Upper lobe of left lung (tissue), 6 donors: ENCODE measurements at places on chromosomes 16 and 17.

DNA sequence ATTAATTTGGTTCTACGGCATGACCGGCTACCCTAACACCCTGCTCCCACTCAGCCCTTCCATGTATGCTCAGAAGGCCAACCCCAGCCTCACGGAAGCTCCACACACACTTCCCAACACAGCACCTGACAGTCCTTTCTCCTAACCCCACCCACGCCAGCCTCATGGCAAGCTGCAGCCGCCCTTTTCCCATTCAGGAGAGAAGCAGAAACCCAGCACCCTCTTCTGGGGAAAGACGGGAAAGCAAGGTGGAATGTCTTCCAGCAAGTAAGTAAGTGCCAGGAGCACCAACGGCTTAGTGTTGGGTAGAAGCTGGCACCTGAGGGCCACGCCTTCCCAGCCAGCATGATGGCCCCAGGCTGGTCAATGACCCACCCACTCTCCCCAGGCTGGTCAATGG is 32.1 kb downstream of the ABR start:
- peaks cover 5% of the 10 kb centered on the region for H3K4me1 ChIP-seq
- H3K27ac ChIP-seq = no peak overlapping the region
- no peak for DNase-seq
- peaks cover 6% of the 10 kb centered on the region for H3K36me3 ChIP-seq
- H3K4me3 ChIP-seq = no peak overlapping the region

DNA sequence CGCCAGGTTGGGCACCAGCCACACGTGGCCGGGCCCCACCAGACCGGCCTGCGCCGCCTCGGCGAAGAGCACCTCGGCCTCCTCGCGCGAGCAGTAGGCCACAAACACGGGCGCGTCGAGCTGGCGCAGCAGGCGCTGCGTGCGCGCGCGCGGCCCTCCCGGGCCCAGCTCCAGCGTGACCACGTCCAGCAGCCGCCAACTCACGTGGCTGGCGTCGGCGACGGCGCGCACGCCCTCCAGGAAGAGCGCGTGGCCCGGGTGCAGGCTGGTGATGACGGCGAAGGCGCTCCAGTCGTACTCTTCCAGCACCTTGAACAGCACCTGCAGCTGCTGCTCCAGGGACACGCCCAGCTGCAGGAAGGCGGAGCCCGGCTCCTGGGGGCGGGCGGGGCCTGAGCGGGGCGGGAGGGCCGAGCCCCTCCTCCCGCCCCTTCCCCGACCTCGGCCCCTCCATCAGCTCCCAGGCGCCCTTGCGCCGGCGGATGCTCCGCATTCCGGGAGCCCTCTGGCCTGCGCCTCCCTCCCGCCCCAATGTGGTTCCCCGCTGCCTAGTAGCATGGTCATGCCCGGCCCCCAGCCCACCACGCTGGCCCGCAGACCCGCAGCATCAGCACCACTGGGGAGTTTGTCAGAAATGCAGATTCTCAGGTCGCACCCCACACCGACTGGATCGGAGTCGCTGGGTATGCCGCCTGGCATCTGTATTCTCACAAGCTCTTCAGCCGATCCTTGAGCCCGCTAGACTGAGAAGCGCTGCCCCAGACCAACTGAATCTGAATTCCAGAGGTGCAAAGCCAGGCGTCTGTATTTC is 7.2 kb downstream of the GRIN2C start:
- H3K4me3 ChIP-seq = no peak overlapping the region
- peaks cover 18% of the 10 kb centered on the region for H3K27me3 ChIP-seq
- peaks cover 14% of the 10 kb centered on the region for H3K4me1 ChIP-seq

DNA sequence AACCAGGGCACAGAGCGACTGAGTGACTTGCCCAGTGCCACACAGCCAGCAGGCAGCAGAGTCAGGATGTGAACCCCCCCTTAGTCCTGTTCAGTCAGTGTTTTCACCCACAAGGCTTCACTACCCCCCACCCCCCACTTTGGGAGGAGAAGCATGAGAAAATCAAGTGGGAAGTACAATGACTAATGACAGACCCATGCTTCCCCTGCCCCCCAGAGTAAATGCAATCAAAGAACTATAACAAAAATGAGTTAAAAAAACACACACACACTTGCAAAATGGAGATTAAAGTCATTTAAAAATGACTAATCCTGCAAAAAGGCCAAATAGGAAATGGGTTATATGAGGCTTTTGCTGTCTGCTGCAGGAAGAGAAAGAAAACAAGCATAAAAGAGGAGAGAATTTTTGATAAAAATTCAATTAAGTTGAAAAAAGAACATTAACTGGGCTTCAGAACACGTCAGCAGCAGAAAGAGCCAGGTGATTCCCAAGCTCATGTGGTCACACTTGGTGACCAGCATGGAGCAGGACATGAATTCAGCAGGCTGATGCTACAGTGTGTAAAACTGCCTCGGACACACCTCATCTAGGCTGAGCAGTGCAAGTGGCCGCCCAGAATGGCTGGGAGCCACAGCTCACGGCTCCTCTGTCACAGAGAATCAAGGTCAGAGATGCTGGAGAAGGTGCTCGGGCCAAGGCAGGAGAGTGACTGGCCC is 212.3 kb downstream of the ZNF423 start:
- no peaks in the 10 kb centered on the region for H3K27me3 ChIP-seq
- DNase-seq = no peak
- H3K36me3 ChIP-seq = no peaks in the 10 kb centered on the region
- no peak overlapping the region for H3K27ac ChIP-seq
- peaks cover 3% of the 10 kb centered on the region for H3K4me1 ChIP-seq
- no peak overlapping the region for H3K4me3 ChIP-seq

DNA sequence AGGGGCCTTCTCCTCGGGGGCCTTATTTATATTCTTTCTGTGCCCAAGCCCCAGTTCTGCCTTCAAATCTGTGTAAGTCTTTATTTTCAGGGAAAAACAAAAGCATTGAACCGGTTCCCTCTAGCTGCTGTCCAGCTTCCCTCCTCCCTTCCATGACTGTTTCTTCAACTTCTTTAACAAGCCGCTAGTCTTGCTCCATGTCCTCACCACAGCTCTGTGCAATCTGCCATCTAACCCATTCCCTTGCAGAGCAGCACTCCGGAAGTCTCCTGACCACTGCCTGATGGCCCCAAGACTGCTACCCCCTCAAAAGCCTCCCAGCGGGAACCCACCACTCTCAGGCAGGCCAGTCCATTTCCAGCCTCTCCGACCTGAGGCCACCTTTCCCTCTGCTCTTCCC is 16.9 kb downstream of the EMC8 start:
- H3K4me3 ChIP-seq = no peak overlapping the region
- H3K27ac ChIP-seq = no peak overlapping the region
- DNase-seq = no peak
- no peaks in the 10 kb centered on the region for H3K27me3 ChIP-seq
- peaks cover 51% of the 10 kb centered on the region for H3K36me3 ChIP-seq
- H3K4me1 ChIP-seq = peaks cover 5% of the 10 kb centered on the region

DNA sequence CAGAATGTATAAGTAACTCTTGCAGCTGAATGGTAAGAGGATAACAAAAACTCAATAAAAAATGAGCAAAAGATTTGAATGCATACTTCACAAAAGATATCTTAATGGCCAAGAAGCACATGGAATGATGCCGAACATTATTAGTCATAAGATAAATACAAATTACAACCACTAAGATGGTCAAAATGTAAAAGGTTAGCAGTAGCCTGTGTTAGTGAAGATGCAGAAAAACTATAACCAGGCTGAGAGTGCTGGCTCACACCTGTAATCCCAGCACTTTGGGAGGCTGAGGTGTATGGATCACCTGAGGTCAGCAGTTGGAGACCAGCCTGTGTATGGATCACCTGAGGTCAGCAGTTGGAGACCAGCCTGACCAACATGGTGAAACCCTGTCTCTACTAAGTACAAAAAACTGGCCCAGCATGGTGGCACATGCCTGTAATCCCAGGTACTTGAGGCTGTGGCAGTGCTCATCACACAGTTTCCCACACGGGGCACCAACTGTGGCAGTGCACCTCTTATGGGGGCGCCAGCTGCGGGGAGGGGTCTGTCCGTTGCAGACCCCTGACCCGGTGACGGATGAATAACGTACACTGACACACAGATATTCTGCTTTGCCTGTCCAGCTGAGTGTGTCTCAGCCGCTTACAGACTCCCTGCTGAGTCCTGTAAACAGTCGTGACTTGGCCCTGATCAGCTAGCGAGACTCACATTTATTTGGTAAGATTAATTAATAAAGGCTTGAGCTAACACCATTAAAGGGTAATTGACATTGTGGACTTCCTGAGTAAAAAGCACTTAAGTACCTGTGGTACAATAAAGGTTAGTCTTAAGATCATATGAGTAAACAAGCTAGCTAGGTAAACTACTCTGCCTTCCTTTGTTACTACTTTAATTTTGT is 45.7 kb upstream of the FAM20A start:
- DNase-seq = no peak
- H3K27me3 ChIP-seq = no peaks in the 10 kb centered on the region
- no peak overlapping the region for H3K4me3 ChIP-seq
- H3K27ac ChIP-seq = no peak overlapping the region

DNA sequence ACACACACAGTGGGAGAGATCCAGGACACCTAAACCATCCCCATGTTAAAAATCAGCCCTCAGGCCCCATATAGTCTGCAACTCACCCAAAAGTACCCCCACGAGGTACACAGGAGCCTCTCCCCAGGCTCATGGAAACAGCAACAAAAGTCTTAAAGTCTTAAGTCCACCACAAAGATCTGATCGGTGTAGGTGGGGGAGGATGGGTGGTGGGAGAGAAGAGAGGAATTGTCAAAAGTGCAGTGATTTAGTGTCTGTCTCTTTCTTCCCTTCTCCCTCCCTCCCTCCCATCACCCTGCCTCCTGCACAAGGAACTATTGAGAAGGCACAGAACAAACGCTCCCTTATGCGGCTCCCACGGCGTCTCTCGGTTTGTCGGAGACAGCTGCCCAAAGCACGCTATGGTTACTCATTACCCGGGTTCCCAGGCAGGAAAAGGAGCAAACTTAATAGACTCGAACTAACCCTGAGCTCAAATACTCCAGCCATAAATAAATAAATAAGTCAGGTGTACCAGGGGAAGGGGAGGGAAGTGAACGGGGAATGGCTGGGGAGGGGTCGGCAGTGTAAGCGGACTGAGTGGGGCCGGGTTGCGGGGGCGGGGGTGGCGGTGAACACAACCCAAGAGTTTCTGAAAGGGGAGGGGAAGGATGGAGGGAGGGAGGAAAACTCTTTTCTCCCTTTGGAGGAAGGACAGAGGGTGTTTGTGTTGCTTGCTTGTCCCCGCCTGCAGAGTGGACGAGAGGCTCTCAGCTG is 477.4 kb downstream of the SLC39A11 start:
- peaks cover 6% of the 10 kb centered on the region for H3K4me1 ChIP-seq
- no peak overlapping the region for H3K4me3 ChIP-seq

- no peak for DNase-seq
- peaks cover 74% of the 10 kb centered on the region for H3K36me3 ChIP-seq
- no peak overlapping the region for H3K4me3 ChIP-seq
- H3K4me1 ChIP-seq = peaks cover 9% of the 10 kb centered on the region
Measured at GRCh38 chr17:41987642-41988041, 21.0 kb downstream of the CNP start.

DNA sequence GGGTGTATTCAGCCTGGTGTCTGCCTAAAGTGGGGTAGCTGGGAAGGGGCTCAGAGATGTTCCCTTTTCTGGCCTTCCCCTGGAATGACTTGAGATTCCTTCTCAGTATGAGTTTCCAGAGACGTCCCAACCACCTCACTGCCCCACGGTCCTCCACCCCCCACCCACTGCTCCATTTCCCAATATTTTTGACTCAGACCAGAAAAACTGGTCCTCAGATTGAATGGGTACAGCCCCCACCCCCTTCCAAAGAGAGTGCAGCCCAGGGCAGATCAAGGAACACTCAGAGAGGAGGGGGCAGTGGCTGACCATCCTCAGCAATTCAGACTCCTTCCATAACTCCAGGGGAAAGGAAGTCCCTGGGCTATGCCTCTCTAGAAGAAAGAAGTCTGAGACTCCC is 3.2 kb downstream of the ACLY start:
- peaks cover 40% of the 10 kb centered on the region for H3K4me1 ChIP-seq
- H3K27ac ChIP-seq = no peak overlapping the region
- no peaks in the 10 kb centered on the region for H3K27me3 ChIP-seq
- peaks cover 29% of the 10 kb centered on the region for H3K36me3 ChIP-seq

DNA sequence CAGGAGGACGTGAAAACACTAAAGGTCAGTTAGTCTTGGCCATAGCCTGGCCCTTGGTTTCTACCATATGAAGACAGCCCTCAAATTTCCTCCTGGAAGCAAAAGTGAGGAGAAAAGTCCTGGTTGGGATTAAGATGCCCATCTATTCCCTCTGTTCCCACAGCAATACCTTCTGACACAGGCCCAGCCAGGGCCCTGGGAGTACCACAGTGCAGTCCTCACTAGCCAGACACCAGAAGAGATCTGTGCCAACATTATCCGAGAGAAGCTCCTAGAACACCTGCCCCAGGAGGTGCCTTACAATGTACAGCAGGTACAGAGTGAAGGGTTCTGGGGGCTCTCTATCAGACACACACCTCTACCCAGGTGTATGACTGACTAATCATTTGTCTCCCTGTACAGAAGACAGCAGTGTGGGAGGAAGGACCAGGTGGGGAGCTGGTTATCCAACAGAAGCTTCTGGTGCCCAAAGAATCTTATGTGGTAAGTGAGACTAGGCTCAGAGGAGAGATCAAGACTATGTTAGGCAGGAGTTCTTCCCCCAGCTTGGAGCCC is 4.1 kb downstream of the ERAL1 start:
- no peaks in the 10 kb centered on the region for H3K27me3 ChIP-seq
- no peak for DNase-seq
- H3K36me3 ChIP-seq = peaks cover 17% of the 10 kb centered on the region
- H3K4me3 ChIP-seq = no peak overlapping the region
- peaks cover 8% of the 10 kb centered on the region for H3K4me1 ChIP-seq

GRCh38 chr17:9140550-9141424 is 119.5 kb downstream of the NTN1 start:
- H3K36me3 ChIP-seq = no peaks in the 10 kb centered on the region
- no peak overlapping the region for H3K27ac ChIP-seq
- no peak for DNase-seq
- H3K4me1 ChIP-seq = no peaks in the 10 kb centered on the region

GRCh38 chr17:73430165-73430680 is 118.4 kb upstream of the CDC42EP4 start:
- no peak overlapping the region for H3K27ac ChIP-seq
- no peaks in the 10 kb centered on the region for H3K27me3 ChIP-seq
- H3K4me3 ChIP-seq = no peak overlapping the region
- H3K36me3 ChIP-seq = no peaks in the 10 kb centered on the region
- H3K4me1 ChIP-seq = no peaks in the 10 kb centered on the region

DNA sequence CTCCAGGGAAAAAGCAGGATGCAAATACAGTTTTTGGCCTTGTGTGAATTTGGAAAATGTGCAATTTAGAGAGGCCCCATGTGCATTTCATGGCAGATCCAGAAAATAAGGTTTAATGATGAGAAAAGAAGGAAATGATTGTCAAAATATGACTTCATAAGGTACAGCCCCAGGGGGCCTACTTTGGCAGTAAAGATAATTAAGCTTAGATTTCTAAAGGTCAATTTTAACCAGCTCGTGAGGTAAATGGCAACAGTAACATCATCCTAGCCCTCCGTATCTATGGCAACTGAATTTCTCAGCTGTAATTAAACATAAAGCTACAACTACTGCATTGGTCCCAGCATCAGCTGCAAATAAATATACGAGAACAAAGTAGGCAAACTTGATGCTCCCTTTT is 30.0 kb upstream of the PRSS54 start:
- no peaks in the 10 kb centered on the region for H3K4me1 ChIP-seq
- no peak for DNase-seq
- no peak overlapping the region for H3K4me3 ChIP-seq
- H3K27ac ChIP-seq = no peak overlapping the region
- no peaks in the 10 kb centered on the region for H3K36me3 ChIP-seq
- H3K27me3 ChIP-seq = no peaks in the 10 kb centered on the region
